T-helper 17 cell (primary cell): ENCODE measurements at places on chromosomes 1 and 21. TPM values are rescaled to one million over a fixed set of nuclear protein-coding genes. Genes with fewer than 3 reads are reported as not detected.

DNA sequence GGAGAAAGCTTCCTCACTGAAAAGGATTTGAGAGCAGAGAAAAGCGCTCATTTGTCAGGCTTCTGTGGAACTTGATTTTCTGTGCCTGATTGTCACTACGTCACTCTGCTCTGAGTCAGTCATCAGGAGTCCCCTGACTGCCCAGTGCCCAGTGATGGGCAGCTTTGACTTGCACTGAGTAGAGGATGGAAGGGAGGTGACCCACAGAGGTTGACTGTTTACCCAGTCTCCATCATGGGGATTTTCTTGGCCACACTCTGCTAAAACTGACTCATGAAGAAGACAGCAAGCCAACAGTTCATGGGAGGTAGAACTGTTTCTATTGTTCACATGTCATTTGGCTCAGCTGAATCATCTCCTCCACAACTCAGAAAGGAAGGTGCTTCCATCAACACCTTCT, 82.1 kb upstream of the DUSP10 start:
- no peak overlapping the region for H3K4me3 ChIP-seq
- H3K4me1 ChIP-seq = peaks cover 14% of the 10 kb centered on the region
- no peak overlapping the region for H3K27ac ChIP-seq
- no peak for DNase-seq
- H3K36me3 ChIP-seq = no peaks in the 10 kb centered on the region

GRCh38 chr1:183218027-183218618, 32.1 kb downstream of the LAMC2 start:
- H3K4me3 ChIP-seq = no peak overlapping the region
- H3K4me1 ChIP-seq = peaks cover 12% of the 10 kb centered on the region
- peaks cover 30% of the 10 kb centered on the region for H3K27me3 ChIP-seq
- H3K36me3 ChIP-seq = peaks cover 2% of the 10 kb centered on the region

- H3K27me3 ChIP-seq = no peaks in the 10 kb centered on the region
- H3K4me3 ChIP-seq = peak overlapping the region; percentile 45
- H3K27ac ChIP-seq = peak overlapping the region; percentile 98
- H3K4me1 ChIP-seq = peaks cover 44% of the 10 kb centered on the region
These were observed 14.8 kb upstream of the NCMAP start for GRCh38 chr1:24540906-24541710.

DNA sequence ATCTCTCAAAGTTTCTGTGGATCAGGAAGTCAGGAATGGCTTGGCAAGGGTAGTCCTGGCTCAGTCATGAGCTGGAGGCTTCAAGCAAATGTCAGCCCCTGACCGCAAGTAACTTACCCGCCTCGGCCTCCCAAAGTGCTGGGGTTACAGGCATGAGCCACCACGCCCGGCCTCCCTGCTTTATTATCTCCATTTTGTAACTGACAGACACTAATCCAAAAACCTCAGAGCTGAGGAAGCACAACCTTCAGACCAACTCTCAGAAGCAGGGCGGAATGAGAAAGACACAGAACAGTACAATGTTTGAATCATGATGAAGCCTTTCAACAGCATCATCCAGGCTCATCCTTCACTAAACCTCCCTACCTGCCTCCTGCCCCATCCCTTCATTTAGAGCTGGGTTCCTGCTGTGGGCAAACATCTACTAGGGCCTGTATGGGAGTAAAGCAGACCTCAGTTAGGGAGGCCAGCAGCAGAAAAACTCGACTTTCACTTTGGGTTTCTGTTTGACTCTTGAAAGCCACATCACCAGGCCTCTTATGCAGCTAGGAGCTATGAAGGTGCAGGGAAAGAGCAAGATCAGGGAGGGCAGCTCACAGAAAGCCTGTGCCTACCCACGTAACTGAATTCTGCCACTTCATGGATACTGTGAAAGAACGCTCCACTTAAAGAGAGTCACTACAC, 84.4 kb upstream of the RAB4A start:
- H3K36me3 ChIP-seq = peaks cover 4% of the 10 kb centered on the region
- H3K4me1 ChIP-seq = peaks cover 9% of the 10 kb centered on the region
- H3K27ac ChIP-seq = peak overlapping the region; percentile 27
- peak overlapping the region; percentile 28 for H3K4me3 ChIP-seq
- peaks cover 10% of the 10 kb centered on the region for H3K27me3 ChIP-seq
- DNase-seq = no peak

DNA sequence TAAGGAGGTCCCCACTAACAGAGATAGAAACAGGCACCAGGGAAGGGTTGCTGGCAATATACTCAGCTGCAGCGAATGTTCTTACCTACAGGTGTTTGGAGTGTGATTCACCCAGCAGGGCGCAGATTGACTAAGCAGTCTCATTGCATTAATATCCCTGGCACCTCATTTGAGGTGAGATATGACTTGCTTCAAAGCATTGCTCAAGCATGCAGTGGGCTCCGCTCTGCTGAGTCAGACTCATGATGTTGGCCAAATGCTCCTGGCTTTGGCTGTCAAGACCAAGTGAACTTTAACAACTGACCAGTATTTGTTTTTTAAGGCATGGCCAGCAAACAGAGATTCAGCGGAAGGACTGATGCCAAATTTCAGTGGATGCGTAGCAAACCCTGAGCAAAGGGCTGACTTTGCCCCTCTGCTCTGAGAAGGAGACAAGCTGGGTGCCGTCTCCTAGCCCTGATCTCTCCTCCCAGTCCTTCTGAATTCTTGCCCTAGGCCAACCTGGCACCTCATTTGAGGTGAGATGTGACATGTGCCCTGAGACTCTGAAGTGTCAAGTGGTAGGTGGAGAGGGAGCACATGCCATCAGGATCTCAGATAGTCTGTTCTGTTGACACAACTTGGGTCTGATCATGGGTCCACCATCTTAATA, 187.1 kb upstream of the COA6 start:
- no peak overlapping the region for H3K4me3 ChIP-seq
- peaks cover 2% of the 10 kb centered on the region for H3K36me3 ChIP-seq
- H3K4me1 ChIP-seq = no peaks in the 10 kb centered on the region
- H3K27me3 ChIP-seq = peaks cover 58% of the 10 kb centered on the region
- no peak overlapping the region for H3K27ac ChIP-seq
- no peak for DNase-seq

- peaks cover 5% of the 10 kb centered on the region for H3K36me3 ChIP-seq
- no peak overlapping the region for H3K27ac ChIP-seq
- no peak for DNase-seq
- H3K4me1 ChIP-seq = no peaks in the 10 kb centered on the region
- peaks cover 7% of the 10 kb centered on the region for H3K27me3 ChIP-seq
These were observed 73.9 kb downstream of the DNTTIP2 start for GRCh38 chr1:93805027-93805610.

DNA sequence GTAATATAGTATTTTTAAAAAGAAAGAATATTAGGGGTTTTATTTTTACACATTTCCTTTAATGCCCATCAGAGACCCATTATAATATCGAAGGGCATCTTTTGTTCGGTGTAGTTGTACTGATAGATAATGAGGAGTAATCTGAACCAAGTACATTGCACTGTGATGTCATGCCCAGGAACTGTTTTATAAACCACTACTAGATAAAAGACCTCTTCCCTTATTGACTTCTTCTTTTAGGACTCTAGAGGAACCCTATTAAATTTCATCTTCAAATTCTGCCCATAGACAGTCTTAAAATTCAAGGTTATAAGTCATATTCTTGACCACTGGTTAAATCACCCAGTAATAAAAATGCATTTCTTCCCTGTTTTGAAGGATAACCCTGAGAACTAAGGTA, 206.5 kb downstream of the NRIP1 start:
- peaks cover 2% of the 10 kb centered on the region for H3K4me1 ChIP-seq
- H3K27me3 ChIP-seq = peaks cover 5% of the 10 kb centered on the region
- no peaks in the 10 kb centered on the region for H3K36me3 ChIP-seq
- no peak overlapping the region for H3K27ac ChIP-seq

DNA sequence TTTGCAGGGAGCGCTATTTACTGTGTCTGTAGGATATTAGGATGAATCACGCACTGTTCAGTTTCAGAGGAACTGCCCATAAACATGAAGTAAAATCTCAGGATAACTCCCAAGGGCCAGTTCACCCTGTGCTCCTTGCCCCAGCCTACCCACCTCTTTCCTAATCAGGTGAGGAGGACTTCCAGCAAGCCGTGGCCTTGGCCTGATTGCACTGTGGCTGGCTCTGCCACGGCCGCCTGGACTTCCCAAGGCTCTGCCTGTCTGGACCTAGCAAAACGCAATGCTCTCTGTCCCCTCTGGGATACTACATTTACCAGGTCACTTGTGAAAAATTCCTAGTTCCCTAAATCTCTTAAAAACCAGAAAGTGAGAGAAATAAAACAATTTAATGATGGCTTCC, 7.4 kb upstream of the ASCL5 start:
- no peak for DNase-seq
- peak overlapping the region; percentile 83 for H3K27ac ChIP-seq
- H3K36me3 ChIP-seq = peaks cover 3% of the 10 kb centered on the region
- H3K4me3 ChIP-seq = no peak overlapping the region
- H3K27me3 ChIP-seq = peaks cover 2% of the 10 kb centered on the region
- H3K4me1 ChIP-seq = no peaks in the 10 kb centered on the region

The VCAM1 gene
- total RNA-seq = not detected

The LHX8 gene
- not detected for total RNA-seq
